ENCODE measurements at places on chromosomes 11 and 22.

DNA sequence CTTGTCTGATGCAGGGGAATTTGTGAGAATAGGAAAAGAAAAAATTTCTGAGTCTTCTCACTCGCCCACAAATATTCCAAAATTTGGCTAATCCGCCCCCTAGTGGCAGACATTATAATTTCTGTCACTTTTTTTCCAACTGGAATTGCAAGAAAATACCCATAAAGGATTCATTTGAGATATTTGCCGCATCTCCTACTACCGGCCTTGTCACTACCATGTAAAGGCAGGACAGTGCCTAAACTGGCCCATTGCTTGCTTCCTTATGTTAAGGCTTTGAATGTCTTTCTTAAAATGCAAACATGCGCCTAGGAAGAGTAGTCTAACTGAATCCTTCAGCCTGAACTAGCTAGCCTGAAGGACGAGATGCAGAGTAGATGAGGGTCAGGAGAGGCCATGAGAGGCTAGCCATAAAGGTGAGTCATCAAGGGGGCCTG is 9.3 kb upstream of the CEP295 start:
- no peak for DNase-seq

DNA sequence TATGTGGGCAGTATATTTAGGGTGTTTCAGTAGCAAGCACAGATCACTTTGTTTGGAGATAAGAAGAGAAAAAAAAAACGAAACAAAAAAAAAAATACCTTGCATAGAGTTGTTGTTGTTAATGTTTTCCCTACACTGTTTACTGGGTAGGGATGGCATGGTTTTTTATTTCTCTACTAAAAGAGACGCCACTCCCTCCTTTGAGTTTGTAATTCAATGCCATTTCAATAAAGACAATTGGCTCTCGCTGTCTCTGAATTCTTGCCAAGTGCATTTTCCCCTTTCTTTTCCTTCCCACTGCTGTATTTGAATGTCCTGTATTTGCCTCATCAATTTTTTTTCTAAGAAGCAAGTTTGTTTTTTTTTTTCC is 213.9 kb upstream of the UBASH3B start:
- DNase-seq = no peak

DNA sequence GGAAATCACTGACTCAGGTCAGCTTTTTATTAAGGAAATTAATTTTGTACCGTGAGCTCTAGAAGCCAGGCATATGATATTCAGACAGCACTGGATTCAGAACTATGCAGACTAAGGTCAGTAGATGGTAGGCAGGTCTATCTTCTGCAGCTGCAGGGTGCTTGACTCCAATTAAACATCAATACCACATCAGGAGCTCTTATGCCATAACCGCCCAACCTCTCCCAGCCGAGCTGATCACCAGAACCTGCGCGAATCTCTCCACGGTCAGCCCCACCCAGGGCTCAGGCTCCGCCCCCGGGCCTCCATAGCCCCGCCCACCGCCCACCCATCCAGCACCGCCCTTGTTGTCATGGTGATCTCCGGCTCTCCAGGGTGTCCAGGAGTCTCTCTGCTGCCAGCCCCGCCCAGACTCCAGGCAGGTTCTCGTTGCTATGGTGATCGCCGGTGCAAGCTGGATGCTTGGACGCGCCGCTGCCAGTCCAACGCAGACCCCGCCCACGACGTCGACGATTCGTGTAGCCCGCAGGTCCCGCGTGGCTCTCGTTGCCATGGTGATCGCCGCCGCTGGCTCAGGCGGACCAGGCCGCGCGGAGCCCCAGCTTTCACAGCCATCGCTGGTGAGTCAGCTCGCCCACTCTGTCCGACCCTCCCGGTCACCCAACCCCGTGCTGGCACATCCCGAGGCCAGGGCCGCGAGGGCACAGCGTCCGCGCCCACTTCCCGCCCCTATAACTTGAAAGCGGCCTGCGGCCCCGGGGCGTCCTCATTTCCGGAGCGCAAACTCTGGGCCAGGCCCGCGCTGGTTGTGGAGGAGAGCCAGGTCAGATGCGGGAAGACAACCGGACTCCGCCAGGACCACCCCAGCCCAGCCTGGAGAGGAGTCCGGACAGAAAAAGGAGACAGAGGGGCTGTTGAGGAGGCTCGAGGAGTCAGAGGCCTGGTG is at the start of gene RAB36:
TSS of gene RAB36 (plus strand) at position 546 of the 946 bp plus-strand sequence. CDS start 1,140 bp downstream, outside the sequence.
- peak; percentile 73 for DNase-seq

DNA sequence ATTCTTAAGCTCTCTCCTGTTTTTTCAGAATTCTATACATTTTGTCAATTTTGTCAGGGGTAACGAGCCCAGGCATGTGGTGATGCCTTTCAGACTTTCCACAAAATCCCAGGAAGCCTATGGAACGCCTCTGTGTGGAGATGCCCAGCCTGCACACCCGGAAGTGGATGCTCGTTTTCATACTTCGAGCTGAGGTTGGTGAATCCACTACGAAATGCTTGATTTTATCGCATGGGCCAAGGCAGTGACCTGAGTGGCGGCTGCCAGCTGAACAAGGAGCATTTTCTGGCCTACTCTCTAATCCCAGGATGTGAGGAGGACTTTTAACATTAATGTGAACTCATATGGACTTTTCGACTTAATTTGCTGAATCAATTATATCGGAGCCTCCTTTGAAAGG is 426.7 kb upstream of the B3GAT1 start:
- DNase-seq = no peak

DNA sequence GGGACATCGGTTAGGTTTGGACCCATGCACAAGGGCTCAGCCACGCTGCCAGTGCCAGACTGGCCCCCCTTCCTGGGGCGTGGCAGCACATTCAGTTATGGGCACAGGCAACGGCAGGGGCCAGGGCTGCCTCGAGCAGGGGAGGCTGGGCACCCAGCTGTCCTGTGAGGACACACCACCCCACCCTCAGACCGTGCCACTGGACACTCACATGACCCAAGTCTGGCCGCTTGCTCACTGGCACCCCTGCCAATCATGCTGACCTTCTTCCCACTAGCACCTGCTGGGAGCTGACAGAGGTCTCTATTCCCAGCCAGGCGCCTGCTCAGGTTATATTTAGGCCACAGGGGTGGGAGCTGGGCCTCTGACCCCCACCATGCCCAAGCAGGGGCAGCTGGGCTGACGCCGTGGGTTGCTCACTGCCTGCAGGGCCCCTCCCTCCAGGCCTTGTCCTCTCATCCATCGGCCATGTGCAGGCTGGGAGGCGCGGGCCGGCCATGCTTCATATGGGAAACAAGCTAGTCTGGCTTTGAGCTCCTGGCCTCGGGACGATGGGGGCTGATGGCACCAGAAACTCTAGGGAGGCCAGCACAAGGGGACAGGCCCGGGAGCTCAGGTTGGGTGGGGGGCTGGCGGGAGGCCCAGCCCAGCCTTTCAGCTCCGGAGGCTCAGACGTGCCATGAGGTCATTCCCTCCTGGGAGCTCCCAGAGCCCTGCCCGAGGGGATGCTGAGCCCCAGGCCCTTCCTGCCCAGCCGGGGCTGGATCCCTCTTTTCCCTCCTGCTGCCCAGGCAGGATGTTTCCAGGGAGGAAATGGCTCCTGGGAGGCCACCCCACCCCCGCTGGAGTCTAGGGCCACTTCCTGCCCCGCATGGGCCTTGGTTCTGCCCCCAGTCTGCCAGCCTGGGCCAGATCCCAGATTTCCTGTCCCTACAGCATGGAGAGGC is 15.2 kb upstream of the TBX1 start:
- no peak for DNase-seq

- DNase-seq = no peak
Measured at GRCh38 chr22:29089507-29089906, 16.7 kb downstream of the KREMEN1 start.

Data from activated CD4-positive, alpha-beta T cell treated with anti-CD3 and anti-CD28 coated beads, Interleukin-2, amount 50 U/mL, for 4 hours (primary cell).